Fibroblast of the aortic adventitia (primary cell): ENCODE measurements at places on chromosomes 1 and 21.

DNA sequence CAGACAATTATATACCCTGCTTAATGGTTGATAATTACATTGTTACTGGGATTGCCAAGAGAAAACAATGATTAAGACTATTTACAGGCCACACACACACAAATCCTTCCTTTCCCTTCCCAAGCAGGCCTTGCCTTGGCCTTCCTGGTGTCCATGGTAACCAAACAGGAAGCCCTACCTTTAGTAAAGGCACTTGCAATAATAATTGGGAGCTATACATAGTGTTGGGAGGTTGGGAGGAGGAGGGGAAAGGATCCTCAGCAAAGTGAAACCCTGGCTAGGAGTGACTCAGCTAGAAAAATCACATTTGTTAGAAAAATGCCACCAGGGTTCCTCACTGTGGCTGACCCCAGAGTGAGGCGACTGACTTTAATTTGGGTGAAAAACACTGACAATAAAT lies 122.3 kb upstream of the ADAR start:
- DNase-seq = peak; percentile 53

- no peak for DNase-seq
Observed at GRCh38 chr1:30063621-30064280, 659.6 kb downstream of the MATN1 start.

- no peak for DNase-seq
Observed at GRCh38 chr1:111867868-111868440, 112.3 kb downstream of the DDX20 start.

DNA sequence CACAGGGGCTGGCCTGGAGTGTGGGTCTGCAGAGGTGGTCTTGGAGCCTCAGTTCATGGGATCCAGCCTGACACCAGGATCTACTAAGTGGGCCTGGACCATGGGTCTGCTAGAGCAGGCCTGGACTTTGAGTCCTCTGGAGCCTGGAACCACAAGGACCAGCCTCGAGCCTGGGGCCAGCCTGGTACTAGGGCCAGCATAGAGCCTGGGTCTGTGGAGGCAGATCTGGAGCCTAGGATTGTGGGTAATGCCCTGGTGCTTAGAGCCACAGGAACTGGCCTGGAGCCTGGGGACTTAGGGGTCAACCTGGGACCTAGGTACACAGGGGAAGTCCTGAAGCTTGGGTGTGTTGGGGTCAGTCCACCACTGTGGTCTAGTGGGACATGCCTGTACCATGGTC lies 12.7 kb downstream of the LORICRIN start:
- DNase-seq = no peak

DNA sequence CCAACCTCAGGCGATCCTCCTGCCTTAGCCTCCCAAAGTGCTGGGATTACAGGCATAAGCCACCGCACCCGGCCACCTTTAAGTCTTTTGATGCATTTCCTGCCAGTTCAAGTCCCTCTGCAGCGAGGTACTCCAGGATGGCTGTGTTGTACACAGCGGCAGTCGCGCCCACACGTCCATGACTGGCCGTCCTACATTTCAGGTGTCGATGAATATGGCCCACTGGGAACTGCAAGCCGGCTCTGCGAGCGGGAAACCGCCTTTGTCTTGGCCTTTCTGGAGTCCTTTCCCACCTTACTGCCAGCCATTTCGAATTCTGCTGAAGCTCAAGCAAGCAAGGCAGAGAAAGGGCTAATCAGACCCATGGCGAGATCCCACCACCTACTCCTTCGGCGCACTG lies 34.6 kb downstream of the TRAPPC10 start:
- DNase-seq = no peak

- no peak for DNase-seq
Observed at GRCh38 chr1:203590603-203591002, 36.0 kb upstream of the ATP2B4 start.

- DNase-seq = peak; percentile 88
Observed at GRCh38 chr1:109914587-109915240, 4.1 kb downstream of the CSF1 start.

DNA sequence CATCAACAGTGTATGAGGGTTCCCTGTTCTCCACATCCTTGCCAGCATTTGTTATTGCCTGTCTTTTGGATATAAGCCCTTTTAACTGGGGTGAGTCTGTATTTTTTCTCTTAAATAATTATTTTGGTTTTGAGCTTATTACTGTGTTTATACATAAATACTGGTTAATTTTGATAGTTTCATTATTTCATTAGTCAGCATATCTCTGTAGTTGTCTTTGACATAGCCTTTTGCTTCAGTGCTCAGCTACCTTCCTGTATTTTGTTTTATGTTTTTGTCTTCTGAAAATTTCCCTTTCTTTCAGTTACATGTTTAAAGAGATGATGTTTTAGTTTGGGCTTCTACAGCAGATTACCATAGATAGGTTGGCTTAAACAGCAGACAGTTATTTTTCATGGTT lies 138.1 kb downstream of the XPR1 start:
- DNase-seq = no peak

DNA sequence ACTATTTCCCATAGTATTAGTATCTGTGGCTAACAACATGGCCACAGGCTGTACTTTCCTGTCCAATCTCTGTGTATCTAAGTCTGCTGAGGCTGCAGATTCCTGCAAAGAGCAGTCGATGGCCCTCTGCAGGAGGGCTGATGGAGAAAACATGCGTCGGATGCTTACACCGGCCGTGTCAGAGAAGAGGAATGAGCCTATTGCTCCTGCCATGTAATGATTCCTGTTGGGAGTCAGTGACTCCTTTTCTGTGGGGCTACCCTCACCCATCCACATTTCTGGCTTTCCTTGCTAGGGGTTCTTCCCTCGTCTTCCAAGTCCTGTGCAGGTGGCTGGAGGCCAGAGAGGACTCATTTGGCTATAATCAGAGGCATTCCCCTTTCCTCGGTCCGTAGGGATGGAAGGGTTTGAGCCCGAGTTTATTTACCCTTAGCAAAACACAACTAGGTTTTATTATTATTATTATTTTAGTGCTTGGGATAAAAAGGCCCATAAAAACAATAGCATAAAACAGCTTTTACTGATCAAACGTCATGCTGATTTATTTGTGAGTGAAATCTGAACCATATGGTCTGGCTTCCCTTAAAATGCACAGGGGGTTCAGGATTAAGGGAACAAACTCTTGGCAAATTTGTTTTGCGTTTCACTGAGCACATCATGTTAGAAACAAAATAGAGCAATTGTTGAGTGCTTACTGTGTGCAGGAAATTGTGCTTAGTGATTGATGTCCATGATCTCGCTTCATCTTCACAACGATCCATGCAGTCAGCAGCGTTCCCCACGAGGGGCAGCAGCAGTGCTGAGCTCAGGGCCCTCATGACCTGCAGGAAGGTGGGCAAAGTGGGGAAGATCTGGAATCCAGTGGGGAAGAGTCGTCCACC lies 70.8 kb downstream of the KIF26B start:
- DNase-seq = peak; percentile 32

DNA sequence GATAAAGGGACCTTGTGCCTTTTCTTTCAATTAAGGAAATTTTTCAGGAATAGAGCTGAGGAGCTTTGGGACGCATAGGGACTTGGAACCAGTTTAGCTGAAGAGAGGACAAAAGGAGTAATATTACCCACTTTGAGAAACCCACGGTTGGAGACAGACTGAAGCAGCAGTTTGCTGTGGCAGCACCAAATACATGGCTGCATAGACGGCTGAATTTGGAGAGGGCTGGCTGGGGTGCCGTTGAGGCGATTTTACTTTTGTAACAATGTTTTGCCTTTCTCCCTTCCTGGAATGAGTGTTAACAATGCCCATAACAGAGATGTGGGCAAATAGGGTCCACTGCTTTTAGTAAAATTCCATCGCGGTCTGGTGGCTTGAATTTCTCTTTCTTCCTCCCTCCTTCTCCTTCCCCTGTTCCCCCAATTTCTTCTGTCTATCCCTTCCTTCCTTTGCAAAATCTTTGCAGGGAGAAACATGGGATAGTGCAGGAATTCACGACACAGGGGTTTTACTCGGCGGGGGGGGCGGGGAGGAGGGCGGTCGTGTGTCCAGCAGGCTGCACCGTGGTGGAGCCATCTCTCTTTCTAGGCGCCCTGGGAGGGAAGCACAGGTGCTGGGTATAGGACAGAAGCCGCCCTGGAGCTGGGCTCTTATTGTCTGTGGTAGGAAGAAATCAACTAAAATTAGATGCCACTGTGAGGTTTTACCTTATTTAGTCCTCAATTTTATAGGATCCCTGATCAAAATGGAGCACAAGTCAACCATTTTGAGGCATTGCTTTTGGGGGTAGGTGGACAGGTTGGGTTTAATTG lies 6.8 kb downstream of the LHX4 start:
- DNase-seq = no peak

- DNase-seq = no peak
Observed at GRCh38 chr1:242468784-242469183, 55.7 kb downstream of the PLD5 start.

- DNase-seq = no peak
Observed at GRCh38 chr1:53643041-53643880, 95.7 kb downstream of the GLIS1 start.

- DNase-seq = peak; percentile 76
Observed at GRCh38 chr1:100187912-100188311, 9.9 kb upstream of the LRRC39 start.

DNA sequence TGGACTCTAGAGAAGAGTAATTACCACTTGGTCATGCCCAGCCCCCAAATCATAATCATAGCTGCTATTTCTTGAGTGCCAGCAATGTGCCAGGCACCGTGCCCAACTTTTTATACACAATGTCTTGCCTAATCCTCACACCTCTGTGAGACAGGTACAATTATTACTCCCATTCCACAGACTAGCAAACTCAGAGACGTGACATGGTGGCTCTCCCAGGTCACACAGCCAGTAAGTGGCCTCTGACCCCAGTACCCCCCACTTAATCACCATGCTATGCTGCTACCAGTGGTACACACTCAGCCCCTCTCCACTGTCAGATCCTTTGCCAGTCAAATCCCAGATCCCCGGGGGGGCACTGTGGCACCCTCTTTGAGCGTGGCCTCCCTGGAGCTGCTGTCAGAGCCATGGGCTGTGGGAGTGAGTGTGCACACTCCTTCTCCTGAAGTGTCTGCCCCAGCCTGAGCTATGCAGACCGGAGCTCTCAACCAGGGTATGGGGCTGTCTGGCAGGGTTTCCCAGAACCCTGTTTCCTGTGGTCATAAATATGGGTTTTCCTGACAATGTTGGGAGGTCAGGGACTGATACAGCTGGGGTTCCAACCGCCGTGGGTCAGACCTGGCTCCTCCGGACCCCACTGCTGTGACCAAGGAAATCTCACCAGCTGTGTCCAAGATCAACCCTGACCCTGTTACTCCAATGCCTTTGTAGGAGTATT lies 51.8 kb downstream of the LACTBL1 start:
- DNase-seq = no peak

GRCh38 chr1:220438741-220439140 lies 89.2 kb upstream of the MARK1 start:
- DNase-seq = no peak

GRCh38 chr1:167829868-167830267 lies 84.1 kb downstream of the ADCY10 start:
- DNase-seq = peak; percentile 49

DNA sequence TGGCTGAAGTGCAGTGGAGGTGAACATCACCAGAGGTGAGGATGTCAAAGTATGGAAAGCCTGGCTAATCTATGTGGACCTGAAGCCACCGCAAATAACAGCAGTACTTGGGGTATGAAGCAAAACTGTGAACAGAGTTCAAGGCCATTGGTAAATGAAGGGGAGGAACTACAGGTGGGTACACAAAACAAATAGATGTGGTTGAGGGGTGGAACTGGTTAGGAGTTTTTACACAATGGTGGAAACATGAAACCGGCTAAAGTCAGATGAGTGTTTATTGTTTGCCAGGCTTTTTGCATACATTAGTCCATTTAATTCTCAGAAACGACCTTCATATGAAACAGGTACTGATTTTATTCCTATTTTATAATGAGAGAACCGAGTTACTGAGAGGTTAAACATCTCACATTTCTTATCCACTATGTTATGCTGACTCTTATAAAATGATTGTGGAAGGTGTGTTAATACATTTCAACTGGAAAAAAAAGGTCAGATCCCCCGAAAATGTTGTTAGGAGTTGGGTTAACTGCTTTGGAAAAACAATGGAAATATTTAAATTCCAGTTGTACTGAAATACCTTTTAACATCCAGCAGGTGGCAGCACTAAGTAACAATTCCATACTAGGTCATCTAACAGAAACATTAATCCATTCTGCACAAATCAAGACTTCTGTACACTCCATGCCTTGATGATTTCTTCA lies 44.3 kb upstream of the GTF2B start:
- DNase-seq = peak; percentile 63

DNA sequence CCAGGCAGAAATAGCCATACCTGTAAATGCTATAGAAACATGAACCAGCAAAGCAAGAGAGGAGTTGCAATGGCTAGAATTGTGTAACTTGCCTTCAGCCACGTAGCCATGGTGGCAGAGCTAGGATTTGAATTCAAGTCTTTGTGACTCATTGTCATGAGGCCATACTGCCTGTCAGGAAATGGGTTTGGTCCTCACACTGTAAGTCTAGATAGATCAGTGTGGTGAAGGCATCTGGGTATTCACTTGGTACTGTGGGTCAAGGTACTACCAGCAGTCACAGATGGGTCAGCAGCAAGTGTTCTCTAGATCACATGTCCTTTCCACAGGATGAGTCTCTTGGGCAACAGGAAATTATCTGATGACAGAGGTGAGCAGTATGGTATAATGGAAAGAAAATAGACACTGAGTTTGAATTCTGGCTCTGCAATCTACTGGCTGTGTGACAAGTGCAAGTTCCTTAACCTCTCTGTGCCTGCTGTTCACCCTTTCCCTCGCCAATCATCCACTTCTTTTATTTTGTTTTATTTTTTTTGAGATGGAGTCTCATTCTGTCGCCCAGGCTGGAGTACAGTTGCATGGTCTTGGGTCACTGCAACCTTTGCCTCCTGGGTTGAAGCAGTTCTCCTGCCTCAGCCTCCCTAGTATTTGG lies 36.9 kb downstream of the FGGY start:
- DNase-seq = no peak

DNA sequence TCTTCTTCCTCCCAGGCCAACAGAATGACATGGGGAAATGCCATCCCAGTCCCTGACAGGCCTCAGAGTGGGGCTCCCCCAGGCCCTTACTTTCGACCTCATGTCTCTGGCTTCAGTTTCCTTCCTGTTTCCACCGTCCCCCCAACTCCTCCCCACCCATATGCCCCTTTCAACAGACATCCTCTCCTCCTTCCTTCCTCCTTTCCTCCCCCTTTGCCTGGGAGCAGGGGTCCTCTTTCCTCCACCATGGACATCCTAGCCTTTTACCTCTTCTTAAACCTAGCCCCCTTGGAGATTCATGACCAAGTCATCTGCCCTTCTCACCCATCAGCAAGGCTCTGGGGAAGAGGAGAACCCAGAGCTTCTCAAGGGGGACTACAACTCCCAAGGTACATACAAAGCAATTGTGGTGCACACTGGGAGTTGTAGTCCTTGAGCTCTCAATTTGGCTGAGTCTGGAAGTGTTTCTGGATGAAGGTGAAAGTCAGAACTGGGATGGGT lies 4.0 kb downstream of the ZBTB7B start:
- peak; percentile 39 for DNase-seq
